ENCODE measurements at places on chromosomes 3 and 15. TPM values are rescaled to one million over a fixed set of nuclear protein-coding genes. Genes with fewer than 3 reads are reported as not detected.

Gene TIMMDC1
- total RNA-seq = 158 TPM

Gene SLC28A1
- total RNA-seq = not detected

Gene HRG
- total RNA-seq = not detected

Gene EFCC1
- total RNA-seq = not detected

DNA sequence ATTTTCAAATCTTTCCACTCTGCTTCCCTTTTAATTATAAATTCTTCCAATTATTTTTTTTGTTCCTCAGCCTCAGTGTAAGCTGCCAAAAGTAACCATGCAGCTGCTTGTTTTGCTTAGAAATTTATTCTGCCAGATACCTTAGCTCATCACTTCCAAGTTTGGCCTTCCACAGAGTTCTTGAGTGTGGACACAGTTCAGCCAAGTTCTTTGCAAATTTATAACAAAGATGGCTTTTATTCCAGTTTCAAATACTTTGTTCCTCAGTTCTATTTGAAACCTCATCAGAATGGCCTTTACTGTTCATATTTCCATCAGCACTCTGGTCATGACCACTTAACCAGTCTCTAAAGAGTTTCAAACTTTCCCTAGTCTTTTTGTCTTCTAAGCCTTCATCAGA, 10.3 kb downstream of the RTP1 start:
- no peak overlapping the region for H3K27ac ChIP-seq
- no peak for DNase-seq
- H3K36me3 ChIP-seq = no peaks in the 10 kb centered on the region
- H3K4me1 ChIP-seq = no peaks in the 10 kb centered on the region
- H3K4me3 ChIP-seq = no peak overlapping the region
- H3K27me3 ChIP-seq = no peaks in the 10 kb centered on the region

DNA sequence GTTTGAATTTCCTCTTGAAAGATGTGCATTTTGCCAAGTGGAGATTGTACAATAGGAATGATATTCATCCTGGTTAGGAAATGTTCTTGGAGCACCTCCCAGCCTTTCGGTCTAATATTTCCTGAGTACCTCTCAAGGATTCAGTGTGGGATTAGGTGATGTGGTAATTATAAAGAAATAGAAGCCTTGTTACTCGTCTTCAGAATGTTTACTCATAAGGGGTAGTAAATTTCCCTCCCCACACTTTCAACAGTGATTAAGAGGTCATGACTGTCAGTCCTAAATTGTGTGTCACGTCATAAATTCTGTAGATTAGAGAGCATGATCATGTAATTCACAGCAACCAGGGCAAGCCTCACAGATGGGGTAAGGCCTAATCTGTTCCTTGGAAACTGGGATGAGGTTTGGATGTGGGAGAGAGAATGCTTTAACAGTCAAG, 633.1 kb upstream of the TBL1XR1 start:
- H3K27me3 ChIP-seq = no peaks in the 10 kb centered on the region
- H3K36me3 ChIP-seq = no peaks in the 10 kb centered on the region
- no peaks in the 10 kb centered on the region for H3K4me1 ChIP-seq
- no peak overlapping the region for H3K4me3 ChIP-seq
- no peak overlapping the region for H3K27ac ChIP-seq

- peaks cover 14% of the 10 kb centered on the region for H3K4me1 ChIP-seq
- no peaks in the 10 kb centered on the region for H3K27me3 ChIP-seq
- H3K27ac ChIP-seq = no peak overlapping the region
- no peaks in the 10 kb centered on the region for H3K36me3 ChIP-seq
- no peak for DNase-seq
Observed at GRCh38 chr3:42656680-42657610, 3.4 kb downstream of the ZBTB47 start.

GRCh38 chr3:127092776-127093175, 100.2 kb upstream of the PRR23E start:
- no peaks in the 10 kb centered on the region for H3K27me3 ChIP-seq
- no peak overlapping the region for H3K27ac ChIP-seq
- H3K36me3 ChIP-seq = no peaks in the 10 kb centered on the region

- peak overlapping the region; percentile 96 for H3K27ac ChIP-seq
- H3K4me3 ChIP-seq = no peak overlapping the region
- peaks cover 25% of the 10 kb centered on the region for H3K4me1 ChIP-seq
- H3K27me3 ChIP-seq = no peaks in the 10 kb centered on the region
- DNase-seq = no peak
- no peaks in the 10 kb centered on the region for H3K36me3 ChIP-seq
Observed at GRCh38 chr3:50300681-50301254, 1.6 kb upstream of the HYAL3 start.

DNA sequence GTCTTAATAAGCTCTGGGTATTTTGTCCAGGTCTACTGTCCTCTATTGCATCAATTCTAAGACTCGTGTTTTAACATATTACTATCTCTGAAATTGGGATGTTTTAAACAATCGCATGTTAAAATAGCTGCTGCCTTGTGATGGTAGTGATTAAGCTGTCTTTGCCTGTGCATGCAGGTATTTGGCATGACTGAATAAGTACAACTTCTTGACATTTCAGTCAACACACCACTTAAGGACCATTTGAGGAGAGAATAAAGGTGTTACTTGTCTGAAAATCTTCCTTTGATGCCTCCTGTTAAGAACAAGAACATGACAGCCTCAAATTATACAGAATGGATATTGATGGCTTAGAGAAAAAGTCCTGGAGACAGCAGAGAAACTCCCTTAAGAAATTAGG, 33.0 kb downstream of the SLC35A5 start:
- no peak overlapping the region for H3K4me3 ChIP-seq
- H3K36me3 ChIP-seq = no peaks in the 10 kb centered on the region
- H3K27me3 ChIP-seq = no peaks in the 10 kb centered on the region
- DNase-seq = no peak

DNA sequence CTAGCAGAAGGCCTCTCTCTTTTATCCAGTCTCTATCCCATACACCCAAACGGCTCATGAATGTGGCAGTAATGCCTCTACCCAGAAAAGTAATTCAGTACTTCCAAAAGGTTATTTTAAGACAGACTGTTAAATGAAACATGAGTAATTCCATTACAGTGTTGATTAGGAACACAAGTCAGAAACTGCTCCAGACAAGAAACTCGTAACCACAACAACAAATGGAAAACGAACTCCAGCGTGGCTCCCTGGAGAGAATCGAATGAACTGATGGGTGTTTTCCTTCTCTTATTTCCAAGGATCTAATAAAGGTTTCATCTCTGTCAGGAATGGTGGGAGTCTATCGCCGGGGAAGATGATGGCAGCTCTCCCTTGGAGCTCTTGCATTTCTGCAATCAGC, 228.4 kb downstream of the MAGI1 start:
- H3K27ac ChIP-seq = no peak overlapping the region
- no peak overlapping the region for H3K4me3 ChIP-seq
- H3K36me3 ChIP-seq = no peaks in the 10 kb centered on the region
- H3K27me3 ChIP-seq = no peaks in the 10 kb centered on the region

DNA sequence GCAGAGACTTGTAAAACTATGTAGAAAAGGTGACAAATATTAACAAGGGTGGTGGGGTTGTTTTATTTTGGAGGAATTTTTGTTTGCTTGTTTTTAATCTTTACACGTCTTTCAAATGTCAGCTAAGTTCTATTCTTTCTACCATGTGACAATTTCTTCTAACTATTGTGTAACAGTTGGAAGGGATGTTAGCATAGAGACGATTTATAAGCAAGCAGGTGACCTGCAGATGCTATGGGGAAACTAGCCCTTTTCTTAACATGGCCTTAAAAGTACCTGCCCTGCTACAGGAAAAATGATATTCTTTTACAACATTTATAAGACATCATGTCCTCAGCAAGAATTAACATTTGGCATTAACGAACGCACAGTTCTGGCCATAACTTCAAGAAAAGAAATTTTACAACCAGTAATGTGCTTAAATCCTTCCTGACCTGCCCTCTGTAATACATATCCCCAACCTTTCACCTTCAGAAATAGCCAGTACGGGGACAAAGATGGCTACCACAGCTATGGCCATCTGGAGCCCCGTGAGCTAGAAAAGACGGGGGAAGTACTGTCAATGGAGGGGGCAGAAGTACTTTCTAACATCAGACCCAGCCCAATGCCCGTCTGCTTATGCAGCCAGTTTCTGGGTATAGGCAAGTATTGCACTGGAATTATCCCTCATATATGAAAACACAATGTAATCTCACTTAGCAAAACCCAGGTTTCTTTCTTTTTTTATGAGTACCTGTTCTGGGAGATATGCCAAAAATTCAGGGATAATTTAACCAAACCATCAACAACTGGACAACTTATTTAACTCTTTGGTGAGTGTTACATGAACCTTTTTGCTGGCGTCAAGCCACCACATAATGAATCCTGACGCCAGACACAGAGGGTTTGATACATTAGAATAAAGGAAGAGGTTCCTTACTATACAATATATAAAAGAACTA, 67.7 kb upstream of the NR2F2 start:
- H3K4me3 ChIP-seq = no peak overlapping the region
- H3K4me1 ChIP-seq = no peaks in the 10 kb centered on the region
- H3K27ac ChIP-seq = no peak overlapping the region

DNA sequence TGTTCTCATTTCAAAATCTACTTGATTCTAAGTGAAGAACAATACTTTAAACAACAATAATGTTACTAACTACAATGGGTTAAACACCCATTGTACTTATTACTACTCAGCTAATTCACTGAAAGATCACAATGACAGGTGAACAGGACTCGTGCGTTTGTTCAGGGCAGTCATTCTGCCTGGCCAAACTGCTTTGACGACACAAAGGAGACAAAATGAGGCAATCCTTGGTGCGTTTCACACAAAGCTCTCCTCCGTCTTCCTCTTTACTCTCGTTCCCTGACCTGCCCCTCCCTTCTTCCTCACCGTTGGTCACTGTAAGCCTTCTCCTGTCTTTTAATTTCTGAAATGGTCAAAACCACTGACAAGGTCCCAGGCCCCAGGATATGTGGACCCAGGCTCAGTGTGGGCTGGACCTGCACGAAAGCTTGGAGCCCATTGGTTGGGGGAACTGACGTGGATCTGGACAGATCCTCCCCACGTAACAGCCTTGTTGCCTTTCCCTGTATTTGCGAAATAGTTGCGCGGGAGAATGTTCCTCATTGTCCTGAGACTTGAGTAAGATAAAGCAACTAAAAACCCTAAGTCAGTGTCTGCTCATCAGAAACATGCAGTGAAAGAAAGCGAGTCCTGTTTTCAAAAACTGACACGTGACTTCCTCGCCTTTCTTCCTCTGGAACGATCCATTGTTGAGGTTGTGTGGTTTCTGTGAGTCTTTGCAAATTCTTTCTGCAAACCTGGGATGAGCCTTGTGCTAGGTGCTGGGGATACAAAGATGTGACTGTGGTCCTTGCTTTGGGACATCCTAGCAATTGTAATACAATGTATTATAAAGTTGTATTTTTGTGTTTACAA, 147.1 kb upstream of the RGMA start:
- no peak for DNase-seq
- peaks cover 5% of the 10 kb centered on the region for H3K27me3 ChIP-seq
